ENCODE measurements at places on chromosomes 12 and 14.

- no peak for DNase-seq
These were observed 76.7 kb downstream of the GALC start for GRCh38 chr14:87916103-87916885.

DNA sequence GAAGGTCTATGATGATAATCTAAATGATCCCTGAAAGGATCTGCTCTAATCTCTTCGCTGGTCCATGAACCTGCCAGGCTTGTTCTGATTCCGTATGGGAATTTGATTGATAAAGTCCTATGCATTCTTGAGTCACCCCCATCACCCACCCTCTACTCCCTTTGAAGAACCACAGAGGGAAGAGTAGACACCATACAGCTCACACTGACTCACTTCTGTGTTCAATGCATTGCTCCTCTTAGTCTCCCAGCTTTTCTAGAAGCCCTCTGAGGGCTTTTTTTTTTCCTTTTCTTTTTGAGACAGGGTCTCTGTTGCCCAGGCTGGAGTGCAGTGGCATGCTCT is 18.5 kb upstream of the GPRC5A start:
- DNase-seq = peak; percentile 77

DNA sequence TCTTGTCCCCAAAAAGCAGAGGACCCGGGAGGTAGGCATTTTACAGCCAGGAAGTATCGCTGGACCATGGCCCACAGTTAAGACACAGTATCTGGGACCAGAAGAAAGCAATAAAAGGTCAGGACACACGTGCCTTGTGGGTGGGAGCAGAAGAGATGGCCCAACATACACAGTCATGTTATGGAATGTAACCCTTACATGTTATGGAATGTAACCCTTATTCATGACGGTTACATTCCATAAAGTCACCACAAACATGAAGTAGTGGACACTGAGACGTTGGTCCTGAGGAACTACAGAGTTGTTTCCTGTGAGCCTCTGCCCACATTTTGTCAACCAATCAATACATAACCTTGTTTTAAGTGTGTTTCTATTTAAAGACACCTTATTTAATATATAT is 285.6 kb upstream of the FKBP4 start:
- DNase-seq = no peak

- DNase-seq = no peak
These were observed 59.1 kb downstream of the LRP6 start for GRCh38 chr12:12207746-12208145.

DNA sequence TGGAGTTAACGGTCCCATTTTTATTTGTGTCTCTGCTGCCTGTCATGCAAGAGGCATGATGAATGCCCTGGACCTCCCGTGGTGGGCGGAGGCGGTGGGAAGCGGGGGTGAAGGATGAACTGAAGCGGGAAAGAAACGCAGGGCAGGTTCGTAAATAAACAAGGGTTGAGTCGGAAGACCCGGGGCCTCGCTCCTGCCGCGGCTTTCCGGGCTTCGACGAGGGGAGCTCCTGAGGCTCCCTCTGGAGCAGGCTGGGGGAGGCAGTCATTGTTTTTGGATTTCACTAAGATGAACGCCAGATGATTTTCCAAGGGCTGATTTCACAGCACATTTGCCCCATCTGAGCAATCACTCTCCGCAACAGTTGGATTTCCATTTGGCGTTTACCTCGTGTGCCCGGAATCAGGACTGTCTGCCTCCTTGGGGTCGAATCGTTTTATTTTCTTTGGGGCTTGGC is 130.2 kb downstream of the SLC38A6 start:
- DNase-seq = no peak

DNA sequence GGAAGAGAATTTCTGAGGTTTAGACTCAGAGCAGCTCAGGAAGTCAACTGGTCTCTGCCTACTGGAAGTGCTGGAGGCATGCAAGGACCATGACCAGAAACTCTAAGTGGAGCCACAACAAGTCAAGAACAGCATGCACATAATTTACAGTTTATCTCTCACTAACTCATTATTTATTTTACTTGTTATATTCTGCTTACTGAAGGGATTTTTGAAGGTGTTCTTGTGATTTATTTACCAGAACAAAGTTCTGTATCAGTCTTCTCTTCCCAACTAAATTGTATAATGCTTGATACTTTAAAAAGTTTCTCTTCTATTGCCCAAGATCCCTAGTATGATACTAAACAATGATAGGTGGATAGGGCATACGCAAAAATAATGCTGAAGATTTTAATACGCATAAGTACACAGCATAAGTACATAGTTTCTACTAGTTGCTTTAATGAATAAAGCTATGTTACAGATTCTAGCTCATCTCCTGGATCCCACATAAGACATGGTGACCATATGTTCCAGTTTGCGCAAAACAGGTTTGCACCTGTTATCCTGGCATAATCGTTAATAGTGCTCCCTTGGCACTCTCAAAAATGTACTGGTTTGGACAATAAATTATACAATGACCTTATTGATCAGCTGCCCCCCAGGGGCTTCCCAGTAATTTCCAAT is 11.6 kb upstream of the SPTB start:
- DNase-seq = no peak

GRCh38 chr12:70994217-70994788 is 73.8 kb upstream of the PTPRR start:
- peak; percentile 0 for DNase-seq
